ENCODE measurements at places on chromosomes 6 and 20. TPM values are rescaled to one million over a fixed set of nuclear protein-coding genes. Genes with fewer than 3 reads are reported as not detected.

Gene NKAIN2
- not detected for total RNA-seq

Gene MAS1L
- total RNA-seq: not detected

Gene RGS19
- 44.6 TPM for total RNA-seq

DNA sequence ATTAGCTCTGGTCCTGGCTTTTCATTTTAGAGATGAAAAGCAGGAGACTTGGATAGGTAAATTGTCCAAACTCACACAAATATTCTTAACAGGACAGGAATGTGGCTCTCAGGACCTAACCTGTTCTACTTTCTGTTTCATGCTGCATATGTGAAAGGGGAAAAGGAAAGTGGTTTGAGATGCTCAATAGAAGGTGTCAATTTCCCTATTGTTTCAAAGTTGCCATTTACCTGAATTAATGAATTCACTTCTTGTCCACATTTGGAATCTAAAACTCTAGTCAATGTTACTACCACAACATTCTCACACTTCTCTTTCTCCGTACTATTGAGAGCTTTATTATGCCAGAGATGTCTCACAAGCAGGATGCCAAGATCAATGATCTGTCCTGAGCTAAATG lies 4.8 kb upstream of the EFHC1 start:
- DNase-seq: no peak

DNA sequence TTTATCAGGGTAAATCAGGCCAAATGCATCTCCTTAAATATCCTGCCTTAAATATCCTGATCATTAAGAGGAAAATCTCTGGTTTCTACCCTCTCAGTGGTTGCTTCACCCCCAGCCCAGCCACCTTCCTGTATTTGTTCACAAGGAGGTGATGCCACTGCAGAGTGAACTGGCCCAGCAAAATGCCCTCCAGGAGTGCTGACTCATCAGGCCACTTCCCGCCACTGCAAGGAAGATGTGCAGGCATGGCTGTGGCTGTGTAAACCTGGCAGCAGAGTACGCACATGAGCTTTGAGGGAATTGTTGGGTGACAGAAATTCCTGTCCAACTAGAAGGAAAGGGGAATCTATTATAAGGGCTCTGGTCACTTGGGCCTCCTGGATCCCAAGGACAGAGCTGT lies 13.8 kb downstream of the NQO2 start:
- DNase-seq: peak; percentile 68

- no peak for DNase-seq
Observed at GRCh38 chr6:75144386-75144785, 61.5 kb downstream of the COL12A1 start.

DNA sequence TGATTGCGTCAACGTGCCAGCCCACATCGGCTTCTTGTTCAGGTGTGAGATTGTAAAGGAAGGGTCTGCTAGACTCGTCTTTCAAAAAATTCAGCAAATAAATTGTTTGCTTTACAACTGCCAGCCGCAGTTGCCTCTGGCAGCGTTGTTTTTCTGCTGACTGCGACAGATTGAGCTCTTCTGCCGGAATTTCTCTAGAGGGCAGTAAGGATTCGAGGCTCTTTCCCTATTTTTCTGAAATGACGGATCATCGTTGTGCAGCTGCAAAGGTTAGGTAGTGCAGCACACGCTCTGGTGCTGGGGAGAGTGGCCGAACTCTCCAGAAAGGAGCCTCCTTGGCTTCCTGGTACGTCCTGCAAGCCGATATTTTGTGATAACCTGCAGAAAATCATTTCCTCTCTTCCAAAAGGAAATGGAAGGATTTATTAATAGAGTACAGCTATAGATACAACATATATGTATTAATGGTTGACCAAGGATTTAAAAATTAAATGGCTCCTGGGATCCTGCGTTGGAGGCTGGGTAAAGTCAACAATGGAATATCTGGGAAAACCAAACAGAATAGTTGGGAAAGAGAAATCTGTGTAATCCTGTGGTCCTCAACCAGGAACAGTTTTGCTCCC lies 121.9 kb upstream of the ZFP64 start:
- peak; percentile 63 for DNase-seq

- no peak for DNase-seq
Observed at GRCh38 chr6:120876931-120877330, 457.3 kb downstream of the TBC1D32 start.

DNA sequence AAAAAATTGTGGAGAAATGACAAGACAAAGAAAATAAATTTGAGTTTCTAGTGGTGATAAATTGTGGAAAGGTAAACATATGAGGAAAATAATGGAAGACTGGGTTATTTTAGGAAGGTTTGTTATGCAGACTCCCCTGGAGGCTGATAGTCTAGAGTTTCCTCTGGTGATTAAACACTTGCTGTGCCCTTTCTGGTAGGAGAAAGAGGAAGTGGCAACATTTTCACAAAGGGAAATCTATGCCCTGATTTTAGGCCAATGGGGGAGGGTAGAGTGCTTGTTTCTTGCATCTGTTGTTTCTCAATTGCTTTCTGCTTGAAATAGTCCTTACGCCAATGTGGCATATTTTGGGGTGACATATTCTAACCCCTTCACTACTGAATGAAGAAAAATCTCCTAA lies 129.1 kb upstream of the DOK5 start:
- DNase-seq: no peak

DNA sequence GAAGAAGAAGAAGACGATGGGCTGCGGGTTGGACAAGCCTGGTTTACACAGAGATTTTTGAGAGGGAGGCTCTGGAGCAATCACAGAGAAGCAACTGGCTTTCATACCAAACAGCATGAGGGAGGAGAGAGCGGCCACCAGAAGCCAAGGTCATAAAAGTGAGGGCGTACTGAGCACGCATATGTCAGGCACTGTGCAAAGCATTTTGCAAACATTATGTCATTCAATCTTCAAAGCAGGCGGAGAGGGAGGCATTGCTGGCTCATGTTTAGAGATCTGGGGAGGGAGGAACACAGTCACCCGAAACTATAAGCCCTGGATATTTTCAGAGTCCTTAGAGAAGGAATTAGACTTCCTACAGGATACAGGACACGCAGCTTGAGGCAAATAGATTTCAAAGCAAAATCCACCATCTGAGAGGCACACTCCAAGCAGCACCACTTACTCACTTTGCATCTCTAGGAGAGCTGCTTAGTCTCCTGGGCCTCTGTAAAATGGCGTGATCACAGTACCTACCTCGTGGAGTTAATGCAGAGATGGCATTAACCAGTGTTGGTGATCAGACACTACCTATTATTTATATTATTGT lies 24.6 kb downstream of the RAMACL start:
- DNase-seq: no peak

GRCh38 chr6:167499161-167499660 lies 174.3 kb downstream of the TTLL2 start:
- DNase-seq: no peak

DNA sequence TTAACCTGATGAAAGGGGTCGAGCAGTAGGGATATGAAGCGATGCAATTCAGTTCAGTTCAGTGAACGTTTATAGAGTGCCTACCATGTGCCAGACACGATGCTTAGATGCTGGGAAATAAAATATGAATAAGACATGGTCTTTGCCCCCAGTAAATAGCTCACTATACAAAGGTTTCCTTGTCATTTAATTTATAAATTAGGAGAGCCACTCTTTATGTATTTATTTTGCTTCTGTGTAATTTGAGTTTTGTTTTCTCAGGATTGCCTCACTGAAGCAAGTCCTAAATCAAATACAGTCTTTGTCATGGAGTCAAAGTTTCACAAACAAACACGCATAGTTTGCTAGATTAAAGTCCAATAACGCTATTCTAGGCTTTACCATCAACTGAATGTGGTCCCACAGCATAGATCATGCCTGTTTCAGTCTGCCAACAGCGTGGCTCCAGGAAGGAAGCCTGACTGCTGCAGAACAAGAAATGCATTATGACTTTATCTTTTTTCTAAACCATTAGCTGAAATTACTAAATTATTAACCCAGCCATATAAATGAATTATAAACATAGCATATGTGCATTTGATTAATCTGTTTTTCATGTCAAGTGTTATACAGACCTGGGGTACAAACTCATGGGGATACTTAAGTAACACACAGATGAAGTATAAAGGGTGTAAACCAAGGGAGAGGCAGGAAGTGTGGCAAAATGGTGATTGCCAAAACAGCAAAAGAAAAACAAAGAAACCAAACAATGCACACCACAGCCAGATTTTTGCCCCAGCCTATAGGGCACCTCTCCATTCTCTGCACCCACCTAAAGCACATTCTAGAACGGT lies 29.8 kb upstream of the CCN2 start:
- peak; percentile 68 for DNase-seq

GRCh38 chr6:160733050-160733646 lies 31.1 kb downstream of the PLG start:
- DNase-seq: peak; percentile 39

DNA sequence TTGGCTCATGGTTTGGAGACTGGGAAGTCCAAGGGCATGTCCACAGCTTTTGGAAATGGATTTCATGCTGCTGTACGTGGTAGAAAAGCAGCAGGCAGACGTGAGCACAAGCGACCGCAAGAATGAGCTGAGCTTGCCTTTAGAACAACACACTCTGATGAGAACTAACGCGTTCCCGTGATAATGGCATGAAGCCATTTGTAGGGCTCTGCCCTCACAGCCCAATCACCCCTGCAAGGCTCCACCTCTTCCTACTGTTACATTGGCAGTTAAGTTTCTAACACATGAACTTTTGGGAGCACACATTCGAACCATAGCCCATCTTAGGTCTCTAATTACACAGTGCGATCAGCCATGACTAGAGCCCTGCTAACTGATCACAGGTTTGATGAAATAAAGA lies 107.5 kb upstream of the TMEM170B start:
- no peak for DNase-seq

- DNase-seq: no peak
Observed at GRCh38 chr6:54285595-54285994, 22.6 kb upstream of the TINAG start.

GRCh38 chr6:170024940-170025339 lies 265.9 kb downstream of the DLL1 start:
- no peak for DNase-seq

GRCh38 chr20:8844179-8844578 lies 224.7 kb upstream of the PLCB4 start:
- DNase-seq: no peak

DNA sequence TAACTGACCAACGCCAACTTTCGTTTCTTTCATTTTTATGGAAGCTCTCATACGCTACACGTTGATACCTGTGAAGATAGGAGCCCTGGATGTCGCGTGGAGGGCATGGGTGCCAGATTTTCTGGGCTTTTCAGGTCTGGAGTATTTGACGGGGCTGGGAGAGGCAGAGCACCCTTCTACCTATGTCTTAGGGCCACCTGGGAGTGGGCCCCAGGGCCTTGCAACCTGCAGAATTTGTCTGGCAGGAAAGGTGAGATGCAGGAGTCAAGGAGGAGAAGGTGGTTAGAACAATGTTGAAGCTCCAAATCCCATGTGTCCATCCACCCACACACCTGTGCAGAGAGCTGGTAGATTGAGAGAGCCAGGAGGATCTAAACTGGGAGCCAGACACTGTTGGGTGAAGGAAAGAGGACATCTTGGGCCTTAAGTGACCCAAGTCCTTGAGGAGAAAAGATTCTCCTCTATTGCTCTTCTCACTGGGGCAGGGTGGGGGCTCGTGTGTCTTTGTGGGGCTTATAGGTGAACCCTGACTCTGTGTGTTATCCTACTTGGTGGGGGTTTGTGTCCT lies 27.4 kb upstream of the PCMTD2 start:
- no peak for DNase-seq

Measured in dermis blood vessel endothelial cell (primary cell).